ENCODE measurements at places on chromosomes 16 and 17.
A peak's percentile ranks its signal among the peaks of the same experiment; 100 is the strongest.

DNA sequence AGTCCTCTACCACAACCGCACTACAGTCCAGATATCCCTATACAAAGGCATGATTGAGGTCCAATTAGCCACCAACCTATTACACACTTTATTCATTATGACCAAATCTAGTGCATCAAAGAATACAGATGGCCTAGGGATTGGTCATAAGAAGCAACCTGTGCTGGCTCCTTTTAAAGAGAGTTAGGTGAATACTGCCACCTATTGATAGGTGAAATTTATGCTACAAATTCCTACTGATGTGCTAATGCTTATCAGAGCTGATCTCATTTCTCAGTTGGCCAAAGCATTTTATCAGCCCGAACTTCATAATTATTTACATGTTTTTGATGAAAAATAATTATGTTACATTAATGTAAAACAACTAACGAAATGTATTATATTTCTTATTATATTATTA lies 166.3 kb downstream of the ANKFN1 start:
- DNase-seq, result no peak

- no peak for DNase-seq
Observed at GRCh38 chr17:28860363-28860808, 5.6 kb downstream of the ERAL1 start.

GRCh38 chr16:242281-242680 lies 7.7 kb downstream of the FAM234A start:
- DNase-seq, result no peak

GRCh38 chr17:19644493-19645210 lies 3.9 kb upstream of the ALDH3A2 start:
- no peak for DNase-seq

GRCh38 chr17:32909787-32910369 lies 18.1 kb upstream of the TMEM98 start:
- no peak for DNase-seq

DNA sequence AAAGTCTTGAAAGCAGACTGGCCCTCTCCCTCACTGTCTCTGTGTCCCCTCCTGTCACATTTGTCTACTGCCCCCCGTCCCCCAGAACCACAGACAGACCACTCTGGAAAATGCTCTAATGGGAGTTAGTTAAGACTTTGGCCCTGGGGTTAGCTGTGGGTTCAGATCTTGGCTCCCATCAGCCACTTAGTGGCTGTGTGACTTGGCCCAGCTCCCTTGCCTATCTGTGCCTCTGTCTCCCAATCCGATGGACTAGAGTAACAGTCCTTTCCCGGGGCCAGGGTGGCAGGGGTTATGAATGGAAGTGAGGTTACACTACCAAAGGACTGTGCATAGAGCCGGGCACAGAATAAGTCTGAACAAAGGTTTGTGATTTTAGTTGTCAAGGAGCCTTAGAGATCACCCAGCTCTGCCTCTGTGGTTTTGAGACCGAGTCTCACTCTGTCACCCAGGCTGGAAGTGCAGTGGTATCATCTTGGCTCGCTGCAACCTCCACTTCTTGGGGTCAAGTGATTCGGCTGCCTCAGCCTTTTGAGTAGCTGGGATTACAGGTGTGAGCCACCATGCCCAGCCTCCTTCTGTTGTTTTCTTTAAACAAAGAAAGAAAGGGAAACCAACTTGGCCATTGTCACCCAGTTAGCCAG lies 23.7 kb downstream of the PPL start:
- DNase-seq, result no peak

- DNase-seq, result no peak
Observed at GRCh38 chr16:87245511-87245910, 71.7 kb downstream of the C16orf95 start.

- DNase-seq, result peak; percentile 94
Observed at GRCh38 chr17:27540318-27541101, 84.3 kb downstream of the KSR1 start.

- no peak for DNase-seq
Observed at GRCh38 chr17:40597556-40598300, 32.5 kb upstream of the CCR7 start.

DNA sequence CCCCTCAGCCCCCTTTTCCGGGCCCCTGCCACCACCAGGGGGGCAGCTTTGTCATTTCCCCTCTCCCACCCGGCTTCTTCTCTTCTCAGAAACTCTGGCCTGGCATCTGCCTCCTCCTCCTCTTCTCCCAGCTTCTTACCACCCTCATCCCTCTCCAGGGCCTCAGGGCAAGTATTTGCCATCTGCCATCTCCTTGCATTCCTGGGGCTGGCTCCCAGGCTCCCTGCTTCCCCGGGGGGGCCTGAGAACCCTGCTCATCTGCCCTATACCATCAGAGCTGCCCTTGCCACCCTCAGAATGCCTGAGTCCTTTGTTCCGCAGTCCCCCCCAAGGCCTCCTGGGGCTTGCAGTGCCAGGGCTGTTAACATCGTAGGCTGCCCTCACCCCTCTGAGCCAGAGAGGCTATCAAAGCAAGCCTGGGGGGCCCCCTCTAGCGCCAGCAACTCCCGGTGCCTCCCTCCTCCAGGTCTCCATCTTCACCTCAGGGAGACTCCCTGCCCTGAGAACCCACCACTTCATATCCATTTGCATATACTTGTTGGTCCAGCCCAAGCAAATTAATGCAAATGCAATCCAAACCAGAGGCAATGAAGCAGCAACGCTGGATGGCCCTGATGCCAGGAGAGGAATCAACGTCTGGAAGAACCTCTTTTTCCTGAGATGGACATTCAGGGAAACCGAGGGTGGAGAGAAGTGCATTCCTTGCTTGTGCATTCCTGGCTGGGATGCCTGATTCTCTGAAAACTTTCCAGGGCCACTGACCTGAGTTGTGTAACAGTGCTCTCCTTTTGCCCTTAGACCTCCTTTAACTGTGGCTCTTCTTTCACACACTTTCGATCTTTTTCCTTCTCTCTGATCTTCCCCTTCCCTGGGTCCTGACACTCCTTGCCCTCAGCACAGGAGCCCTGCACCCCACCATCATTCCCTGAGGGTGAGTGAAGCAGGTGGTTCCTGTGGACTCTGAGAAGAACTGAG lies 20.7 kb upstream of the SP2 start:
- DNase-seq, result no peak

GRCh38 chr16:3659251-3659650 lies 4.8 kb downstream of the DNASE1 start:
- no peak for DNase-seq

DNA sequence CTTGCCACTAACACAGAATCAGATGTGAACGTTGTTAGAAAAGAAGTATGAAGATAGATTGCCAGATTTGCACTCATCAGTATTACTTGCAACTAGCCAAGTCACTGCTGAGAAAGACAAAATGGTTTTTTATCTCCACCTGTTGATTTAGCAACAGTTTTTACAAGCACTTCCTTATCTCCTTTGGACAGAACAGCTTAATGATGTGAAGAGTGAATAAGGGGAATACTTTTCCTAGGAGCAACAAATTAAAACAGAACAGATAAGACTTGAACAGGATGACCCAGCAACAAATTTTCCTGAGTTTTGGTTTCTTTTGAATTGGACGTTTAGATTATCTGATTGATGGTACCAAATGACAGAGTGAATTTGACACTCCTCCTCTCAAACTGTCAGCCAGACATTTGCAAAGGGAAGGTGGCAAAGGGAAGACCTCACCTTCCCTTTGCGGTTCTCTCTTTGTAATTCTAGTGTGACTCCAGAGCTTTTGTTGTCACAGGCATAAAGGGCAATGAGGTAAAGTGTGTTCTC lies 130.6 kb downstream of the NLK start:
- no peak for DNase-seq

DNA sequence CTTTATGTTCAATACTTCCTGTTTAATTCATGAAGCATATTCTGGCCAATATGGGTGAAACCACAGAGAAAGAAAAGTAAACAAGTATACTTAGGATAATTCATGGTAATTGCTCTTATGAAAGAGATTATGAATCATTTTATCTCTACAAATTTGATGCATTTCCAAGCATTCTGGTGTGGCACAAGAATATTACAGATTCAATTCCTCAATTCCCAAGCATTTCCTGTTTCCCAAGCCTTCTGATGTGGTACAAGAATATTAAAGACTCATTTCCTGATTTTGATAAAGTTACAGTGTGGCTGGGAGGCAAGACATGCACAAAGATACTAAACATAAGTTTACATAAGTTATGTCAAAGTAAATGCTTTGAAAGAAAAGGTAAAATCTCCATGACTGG lies 126.1 kb upstream of the NUDT7 start:
- no peak for DNase-seq

DNA sequence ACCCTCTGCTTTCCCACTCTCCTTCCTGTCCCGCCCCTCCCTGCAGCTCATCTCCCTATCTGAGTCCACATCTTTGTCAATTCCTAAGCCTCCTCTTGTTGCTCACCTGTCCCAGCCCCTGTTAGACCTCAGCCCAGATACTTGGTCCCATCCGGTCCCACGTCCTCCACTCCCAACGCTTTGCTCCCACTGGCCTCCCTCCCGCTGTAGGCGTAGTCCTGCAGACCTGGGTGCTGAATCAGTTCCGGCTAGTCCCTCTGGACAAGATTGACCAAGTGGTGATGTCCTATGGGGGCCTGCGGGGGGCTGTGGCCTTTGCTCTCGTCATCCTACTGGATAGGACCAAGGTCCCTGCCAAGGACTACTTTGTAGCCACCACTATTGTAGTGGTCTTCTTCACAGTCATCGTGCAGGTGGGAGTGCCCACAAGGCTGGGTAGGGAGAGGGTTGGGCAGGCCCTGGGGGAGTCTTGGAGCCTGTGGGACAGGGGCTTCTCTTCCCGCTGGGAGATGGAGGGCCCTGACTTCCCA lies 8.0 kb downstream of the SLC9A5 start:
- peak; percentile 45 for DNase-seq
